GM03348 (cell line): ENCODE measurements at places on chromosomes 16 and 17.

DNA sequence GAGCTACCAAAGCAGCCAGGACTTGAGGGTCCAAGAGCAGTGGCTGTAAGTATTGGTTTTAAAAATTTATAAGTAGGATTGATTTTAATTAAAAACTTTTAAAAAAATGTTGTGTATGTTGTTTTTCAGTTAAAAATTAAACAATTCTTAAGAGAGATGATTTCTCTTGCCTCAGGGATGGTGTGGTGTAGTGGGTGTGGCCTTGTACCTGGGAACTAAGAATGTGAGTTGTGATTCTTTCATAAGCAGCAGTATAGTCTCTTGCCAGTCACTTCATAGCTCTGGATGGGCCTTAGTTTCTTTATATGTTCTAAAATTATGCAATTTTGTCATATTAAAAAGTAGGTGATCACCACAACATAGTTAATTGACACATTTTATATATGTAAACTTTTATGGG is 99.5 kb downstream of the FTO start:
- DNase-seq = no peak

GRCh38 chr17:11924076-11924475 is 73.2 kb downstream of the ZNF18 start:
- DNase-seq = no peak

DNA sequence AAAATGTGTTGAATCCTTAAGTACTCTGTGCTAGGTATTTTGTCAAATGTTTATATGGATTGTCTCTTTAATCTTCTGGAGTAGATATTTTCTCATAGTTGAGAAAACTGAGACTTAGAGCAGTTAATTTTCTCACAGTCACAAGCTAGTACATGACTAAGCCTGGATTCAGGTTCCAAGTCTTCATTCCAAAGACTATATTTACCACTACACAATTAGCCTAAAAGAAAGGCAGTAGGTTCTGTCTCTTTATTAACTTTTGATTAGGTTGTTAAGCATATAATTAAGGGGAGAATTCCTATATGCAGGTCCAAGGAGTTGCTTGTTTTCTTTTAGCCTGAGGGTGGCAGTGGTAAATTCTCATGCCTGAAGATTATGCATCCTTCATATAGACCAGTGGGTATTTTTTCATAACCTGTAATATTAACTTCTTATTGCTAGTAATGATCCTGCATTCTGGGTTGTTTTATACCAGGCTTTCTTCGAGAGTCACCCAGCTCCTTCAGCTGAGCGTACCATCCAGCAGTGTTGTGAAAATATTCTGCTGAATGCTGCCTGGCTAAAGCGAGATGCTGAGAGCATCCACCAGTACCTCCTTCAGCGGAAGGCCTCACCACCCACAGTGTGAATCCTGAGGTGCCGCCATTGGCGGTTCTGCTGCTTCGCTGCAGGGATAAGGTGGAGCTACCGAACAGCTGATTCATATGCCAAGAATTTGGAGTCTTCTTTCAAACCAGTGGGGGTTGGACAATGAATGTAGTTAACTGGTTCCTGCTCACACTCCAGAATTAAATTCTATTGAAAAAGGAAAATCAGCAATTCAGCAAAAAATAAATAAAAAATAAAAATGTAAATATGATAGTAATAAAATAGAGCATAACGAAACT is 28.2 kb upstream of the KPNB1 start:
- peak; percentile 85 for DNase-seq

GRCh38 chr16:80580109-80580832 is 39.5 kb downstream of the DYNLRB2 start:
- DNase-seq = peak; percentile 12

DNA sequence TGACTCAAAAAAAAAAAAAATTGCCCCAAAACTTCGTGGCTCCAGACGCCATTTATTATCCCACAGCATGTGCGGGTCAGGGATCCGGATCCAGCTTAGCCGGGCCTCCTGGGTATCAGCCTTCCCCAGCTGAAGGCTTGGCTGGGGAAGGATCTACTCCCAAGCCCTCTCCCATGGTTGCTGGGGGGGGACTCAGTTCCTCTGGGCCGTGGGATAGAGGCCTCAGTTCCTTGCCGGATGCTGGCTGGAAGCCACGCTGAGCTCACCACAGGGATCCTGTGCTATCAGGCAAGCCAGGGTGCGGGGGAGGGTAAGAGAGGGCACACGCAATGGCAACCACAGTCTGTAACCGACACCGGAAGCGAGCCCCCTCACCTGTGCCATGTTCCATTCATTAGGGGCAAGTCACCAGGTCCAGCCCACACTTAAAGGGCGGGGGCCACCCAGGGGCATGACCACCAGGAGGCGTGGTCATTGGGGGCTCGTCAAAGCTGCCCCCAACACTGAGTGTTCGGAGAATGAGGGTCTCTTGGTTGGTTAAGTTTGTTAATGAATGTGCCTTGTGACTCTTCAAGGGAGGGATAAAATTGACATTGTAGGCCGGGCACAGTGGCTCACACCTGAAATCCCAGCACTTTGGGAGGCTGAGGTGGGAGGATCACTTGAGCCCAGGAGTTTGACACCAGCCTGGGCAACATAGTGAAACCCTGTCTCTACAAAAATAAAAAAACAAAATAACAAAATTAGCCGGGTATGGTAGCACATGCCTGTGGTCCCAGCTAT is 210.0 kb upstream of the GSE1 start:
- no peak for DNase-seq

DNA sequence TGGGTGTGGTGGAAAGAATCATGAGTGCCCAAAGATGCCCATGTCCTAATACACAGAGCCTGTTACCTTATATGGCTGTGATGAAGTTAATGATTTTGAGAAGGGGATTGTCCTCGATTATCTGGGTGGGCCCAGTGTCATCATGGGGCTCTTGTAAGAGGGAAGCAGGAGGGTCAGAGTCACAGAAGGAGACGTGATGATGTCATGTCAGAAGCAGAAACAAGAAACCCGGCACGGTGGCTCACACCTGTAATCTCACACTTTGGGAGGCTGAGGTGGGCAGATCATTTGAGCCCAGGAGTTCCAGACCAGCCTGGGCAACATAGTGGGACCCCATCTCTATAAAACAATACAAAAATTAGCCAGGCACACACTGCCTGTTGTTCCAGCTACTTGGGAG is 55.2 kb upstream of the MGAT5B start:
- DNase-seq = no peak

DNA sequence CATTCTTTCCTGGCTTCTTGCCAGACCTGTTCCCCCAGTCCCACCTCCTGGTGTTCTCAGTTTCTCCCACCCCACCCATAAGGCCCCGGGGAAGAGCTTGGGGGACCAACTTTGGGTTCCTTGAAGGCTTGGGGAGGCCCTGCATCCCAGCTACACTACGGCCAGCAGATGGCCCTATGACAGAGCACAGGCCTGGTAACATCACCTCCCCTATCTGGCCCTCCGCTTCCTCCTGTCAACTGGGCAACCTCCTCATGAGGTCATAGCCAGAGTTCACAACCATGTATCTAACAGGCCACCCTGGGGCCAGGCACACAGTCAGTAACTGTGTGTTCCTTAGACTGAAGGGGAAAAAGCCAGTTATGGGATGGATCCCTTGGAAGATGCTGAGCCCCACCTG is 31.4 kb downstream of the MYO15A start:
- DNase-seq = peak; percentile 34

DNA sequence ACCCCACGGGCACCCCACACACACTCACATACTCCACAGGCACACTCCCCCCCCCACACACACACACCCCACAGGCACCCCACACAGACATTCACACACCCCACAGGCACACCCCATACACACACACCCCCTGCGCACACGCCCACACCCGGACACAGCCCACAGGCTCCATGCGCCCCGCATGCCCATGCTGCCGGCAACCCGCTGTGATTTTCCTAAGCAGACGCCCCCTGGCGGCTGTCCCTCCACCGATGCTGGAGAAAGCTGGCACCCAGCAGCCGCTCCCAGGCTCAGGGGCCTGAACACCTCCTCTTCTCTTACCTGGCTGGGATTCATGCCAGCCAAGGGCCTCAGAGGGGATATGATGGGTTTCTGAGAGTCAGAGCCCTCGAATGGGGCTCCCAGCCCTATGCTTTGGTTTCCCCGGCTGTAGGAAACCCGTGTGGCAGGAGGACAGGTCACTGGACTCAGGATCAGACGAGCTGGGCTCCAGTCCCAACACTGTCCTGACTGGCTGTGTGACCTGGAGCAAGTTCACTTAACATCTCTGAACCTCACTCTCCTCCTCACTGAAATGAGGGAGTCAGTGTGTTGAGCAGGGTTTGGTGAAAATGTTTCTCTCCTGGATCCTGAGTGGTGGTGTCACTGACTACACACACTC is 19.6 kb upstream of the TNFRSF13B start:
- DNase-seq = peak; percentile 90
